ENCODE measurements at places on chromosomes 3 and 15.
A peak's percentile ranks its signal among the peaks of the same experiment; 100 is the strongest.

- peak; percentile 17 for DNase-seq
Observed at GRCh38 chr3:10557781-10558373, 52.5 kb upstream of the ATP2B2 start.

- DNase-seq: no peak
Observed at GRCh38 chr15:50050986-50051743, 67.9 kb downstream of the ATP8B4 start.

GRCh38 chr3:37125195-37126073, 48.9 kb downstream of the LRRFIP2 start:
- DNase-seq: no peak

DNA sequence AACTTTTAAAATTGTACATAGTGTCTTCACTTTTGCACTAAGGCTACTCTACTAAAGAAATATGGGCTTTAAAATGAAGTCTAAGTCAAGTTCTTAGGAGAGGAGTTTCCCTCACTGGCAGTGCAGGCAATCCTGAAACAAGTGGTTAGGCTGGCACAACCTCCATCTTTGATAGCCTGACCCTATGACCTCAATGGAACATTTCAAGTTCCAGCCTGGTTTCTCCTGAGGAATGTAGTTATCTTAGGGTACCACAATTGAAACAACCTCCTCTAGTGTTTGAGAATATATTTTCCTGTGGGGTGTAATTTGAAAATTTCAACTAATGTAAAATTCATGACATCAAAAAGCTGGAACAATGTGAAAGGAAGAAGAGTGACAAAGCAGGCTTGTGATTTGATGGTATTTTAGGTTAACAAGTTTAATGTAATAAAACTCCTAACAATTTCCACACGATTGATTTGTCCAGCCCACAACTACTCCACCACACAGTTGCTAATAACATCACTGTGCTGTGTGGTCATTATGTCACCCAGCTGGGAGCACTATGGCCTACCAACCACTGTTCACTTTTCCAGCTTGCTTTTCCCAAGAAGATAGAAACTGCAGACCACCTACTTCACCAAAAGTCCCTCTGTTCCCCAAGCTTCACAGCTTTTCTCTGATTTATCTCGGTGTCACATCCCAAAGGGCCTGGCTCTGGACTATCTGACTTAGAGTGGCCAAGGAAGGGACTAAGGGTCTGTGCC, 1.8 kb downstream of the WWTR1 start:
- no peak for DNase-seq

DNA sequence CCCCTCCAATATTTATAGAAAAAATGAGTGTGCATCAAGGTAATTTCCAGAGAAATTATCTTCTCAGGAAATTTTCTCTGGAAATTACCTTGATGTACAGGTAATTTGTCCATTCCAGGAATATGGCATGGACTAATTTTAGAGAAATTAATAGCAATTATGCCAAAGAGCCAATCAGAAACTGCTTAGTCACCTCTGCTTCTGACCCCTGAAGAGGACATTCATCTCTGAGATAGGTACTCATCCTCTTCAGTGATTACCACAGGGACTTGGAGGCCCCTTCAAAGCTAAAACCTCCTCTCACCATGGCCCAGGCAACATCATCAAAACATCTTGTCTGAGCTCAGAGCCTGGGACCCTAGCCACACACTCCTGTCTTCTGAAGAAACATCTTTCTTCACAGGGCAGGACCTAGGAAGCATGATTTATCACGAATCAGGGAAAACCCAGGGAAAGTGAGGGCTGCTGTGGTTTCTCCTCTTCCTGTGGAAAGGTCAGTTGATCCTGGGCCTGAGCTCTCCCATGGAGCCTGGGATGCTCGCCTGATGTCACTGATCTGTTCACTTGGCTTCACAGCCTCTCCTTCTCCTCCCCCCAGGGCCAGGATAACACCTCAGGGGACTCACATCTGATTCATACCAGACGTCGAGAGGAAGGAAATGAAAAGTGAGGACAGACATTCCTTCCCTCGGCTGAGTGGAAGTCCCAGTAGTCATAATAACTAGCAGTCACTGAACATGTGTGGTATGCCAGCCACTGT, 210.5 kb downstream of the DTWD1 start:
- no peak for DNase-seq

DNA sequence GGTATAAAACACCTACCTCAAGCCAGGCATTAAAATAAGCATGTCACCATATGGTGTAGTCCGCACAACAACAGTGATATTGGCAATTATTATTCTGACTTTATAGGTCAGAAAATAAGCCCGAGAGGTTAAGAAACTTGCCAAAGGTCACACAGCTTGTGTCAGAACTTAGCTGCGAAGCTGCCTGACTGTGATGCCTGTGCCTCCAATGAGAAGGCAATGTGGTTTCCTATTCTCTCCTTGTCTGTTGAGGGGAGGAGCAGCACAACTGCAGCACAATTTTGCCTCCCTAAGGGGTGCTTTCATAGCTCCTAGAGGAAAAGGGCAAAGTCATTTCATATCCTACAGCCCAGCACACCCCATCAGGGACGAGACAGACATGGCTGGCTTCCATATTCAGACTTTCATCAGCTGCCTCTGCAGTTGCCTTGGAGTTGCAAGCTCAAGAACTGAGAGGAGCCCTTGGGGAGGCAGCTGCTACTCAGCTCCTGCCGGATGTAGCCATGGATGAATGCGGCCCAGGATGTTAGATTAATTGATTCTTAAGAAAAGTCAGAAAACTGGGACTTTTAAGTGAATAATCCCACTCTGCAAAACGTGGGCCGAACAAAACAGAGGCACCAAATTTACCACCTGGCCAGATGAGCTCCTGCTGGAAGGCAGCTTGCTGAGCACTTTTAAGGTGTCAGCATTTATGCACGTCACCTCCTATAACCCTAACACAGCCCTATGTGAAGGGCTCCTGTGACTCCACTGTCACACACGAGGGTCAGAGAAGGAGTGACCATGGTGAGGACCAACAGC, 38.5 kb downstream of the MYO5C start:
- no peak for DNase-seq

GRCh38 chr15:73604477-73604876, 28.7 kb downstream of the NPTN start:
- no peak for DNase-seq

DNA sequence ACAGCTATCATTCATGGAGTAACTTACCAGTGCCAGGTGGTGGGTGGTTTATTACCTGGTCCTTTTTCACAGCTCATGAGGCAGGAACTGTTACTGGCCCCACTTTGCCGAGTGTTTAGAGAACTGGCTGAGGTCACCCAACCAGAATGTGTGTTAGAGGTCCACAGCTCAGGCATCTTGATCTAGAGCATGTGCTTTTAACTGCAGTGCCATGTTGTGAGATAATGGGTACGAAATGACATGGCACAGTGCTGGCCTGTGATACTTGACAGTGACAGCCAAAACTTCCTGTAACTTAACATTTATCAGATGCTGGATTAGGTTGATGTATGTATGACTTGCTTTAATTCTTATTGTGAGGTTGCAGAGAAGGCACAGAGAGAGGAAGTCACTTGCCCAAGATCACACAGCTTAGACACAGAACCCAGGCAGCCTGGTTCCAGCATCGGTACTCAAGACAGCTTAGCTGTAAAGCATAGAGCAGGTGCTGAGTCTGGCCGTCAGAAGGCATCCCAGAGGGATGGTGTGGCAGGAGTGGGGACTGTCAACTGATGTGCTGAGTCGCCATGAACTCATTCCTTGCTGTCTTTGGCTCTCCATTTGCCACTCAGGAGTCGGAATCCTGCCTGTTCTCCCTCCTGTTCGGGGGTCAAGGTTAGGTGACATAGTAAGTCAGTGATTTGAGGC, 9.6 kb downstream of the MCM2 start:
- DNase-seq: no peak

GRCh38 chr15:93770788-93771187, 460.6 kb upstream of the MCTP2 start:
- DNase-seq: no peak

- peak; percentile 48 for DNase-seq
Observed at GRCh38 chr3:79517766-79518413, 249.9 kb downstream of the ROBO1 start.

DNA sequence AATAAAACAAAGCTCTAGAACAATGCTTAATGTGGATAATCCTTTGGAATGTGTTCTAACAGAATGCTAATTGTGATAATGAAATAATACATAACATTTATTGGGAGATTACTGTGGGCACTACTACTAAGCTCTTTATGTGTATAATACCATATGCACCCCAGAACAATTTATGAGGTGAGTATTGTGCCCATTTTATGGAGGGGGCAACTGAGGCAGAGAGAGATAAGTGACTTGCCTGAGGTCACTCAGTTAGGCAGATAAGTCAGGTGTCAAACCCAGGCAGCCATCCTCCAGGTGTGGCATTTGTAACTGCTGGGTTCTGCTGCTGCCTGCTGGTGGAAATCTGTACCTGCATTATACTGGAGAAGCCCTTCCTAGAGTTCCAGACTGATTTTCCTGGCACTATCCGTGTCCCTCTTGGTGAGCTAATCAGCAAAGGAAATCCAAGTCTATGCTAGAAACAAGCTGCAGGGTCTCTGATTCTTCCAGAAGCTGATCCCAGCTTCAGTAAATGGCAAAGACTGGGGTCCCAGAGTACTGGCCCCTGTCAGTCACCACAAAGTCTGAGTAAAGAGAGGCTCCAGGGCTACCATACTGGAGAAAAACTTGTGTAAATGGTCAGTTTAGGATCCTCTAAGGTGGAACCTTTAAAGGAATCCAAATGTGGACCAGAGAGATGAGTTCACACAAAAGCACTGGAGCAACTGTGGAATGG, 22.6 kb upstream of the RBP1 start:
- DNase-seq: peak; percentile 28

GRCh38 chr3:157166115-157166514, 6.2 kb upstream of the CCNL1 start:
- DNase-seq: no peak

- DNase-seq: no peak
Observed at GRCh38 chr3:46873521-46873920, 4.0 kb upstream of the PTH1R start.

DNA sequence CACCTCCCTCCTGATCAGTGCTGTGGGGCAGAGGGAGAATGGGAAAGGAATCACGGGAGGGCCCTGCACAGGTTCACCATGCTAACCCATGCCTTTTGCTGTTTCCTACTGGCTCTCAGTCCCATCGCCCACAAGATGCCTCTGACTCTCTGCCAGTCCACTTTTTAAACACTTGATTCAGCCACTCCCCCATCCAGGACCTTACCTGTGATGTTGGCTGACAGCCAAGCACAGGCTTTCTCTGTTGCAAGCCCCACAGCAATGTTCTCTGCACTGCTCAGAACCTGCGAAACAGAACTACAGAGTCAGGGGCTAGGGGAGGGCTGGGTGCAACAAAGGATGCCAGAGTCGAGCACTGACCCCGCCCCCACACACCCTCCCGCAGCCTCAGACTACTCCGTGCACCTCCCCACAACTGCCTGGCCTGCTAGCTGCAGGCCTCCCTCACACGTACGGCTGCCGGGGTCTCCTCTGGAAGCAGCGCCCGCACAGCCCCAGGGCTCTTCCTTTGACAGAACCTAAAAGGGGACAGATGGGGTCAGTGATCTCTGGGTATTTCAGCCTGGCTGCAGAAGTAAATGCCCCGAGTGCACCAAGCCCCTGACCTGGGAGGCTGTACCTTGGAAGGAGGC, 9.1 kb downstream of the CDAN1 start:
- no peak for DNase-seq

GRCh38 chr3:195900436-195901355, 7.7 kb downstream of the TNK2 start:
- DNase-seq: no peak

DNA sequence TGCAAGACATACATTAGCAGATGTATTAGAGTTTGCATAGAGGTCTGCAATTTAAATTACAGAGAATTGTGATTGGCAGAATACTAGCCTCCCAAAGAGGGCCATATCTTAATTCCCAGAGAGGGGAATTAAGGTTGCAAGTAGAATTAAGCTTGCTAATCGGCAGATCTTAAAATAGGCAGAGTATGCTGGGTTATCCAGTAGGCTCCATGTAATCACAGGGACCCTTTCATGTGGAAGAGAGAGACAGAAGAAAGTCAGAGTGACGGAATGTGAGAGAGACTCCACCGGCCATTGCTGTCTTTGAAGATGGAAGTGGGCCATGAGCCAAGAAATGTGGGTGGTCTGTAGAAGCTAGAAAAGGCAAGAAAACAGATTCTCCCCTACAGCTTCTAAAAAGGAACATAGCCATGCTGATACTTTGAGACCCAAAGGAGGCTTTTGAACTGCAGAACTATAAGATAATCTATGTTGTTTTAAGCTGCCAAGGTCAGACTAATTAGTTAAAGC, 38.8 kb downstream of the IMPG2 start:
- no peak for DNase-seq

DNA sequence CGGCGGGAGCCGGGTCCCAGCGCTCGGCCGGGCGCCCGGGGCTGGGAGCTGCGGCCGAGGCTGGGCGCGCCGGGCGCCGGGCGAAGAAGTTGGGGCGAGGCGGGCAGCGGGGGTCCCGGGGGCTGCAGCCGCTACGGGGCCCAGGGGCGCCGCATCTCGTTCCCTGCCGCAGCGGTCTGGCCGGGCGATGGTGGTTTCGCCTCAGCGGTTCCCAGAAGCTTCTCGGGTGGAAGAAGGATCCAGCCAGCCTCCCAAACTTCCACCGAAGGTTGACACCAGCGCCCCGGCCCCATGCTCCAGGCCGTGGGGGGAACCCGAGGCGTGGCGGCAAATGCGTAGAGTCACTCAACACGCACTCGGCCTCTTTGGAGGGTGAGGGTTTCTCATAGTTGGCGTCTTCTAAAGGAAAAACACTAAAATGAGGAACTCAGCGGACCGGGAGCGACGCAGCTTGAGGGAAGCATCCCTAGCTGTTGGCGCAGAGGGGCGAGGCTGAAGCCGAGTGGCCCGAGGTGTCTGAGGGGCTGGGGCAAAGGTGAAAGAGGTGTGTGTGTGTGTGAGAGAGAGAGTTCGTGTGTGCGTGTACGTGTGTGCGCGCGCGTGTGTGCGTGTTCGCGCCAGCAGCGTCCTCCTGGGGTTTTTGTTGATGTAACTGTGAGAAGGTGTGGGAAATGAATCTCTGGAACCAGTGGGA, 940 bp downstream of the BOC start:
- no peak for DNase-seq

DNA sequence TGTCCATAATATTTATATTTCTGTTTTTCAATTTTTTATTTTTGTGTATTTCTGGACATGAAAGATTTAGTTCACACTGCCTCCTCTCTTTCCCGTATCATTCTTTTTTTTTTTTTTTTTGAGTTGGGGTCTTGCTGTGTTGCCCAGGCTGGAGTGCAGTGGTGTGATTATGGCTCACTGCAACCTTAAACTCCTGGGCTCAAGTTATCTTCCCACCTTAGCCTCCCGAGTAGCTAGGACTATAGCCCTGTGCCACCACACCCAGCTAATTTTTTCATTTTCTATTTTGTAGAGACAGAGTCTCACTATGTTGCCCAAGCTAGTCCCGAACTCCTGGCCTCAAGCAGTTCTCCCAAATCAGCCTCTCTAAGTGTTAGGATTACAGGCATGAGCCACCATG, 53.6 kb downstream of the PRKCI start:
- DNase-seq: no peak

Data from ACHN (cell line).